ENCODE measurements at places on chromosomes 7 and 10.

- peak; percentile 5 for DNase-seq
Observed at GRCh38 chr10:79379512-79380124, 32.3 kb downstream of the PPIF start.

- DNase-seq: no peak
Observed at GRCh38 chr10:116210588-116211346, 62.2 kb downstream of the GFRA1 start.

- no peak for DNase-seq
Observed at GRCh38 chr10:101227429-101228152, 1.7 kb downstream of the LBX1 start.

- peak; percentile 53 for DNase-seq
Observed at GRCh38 chr10:43308986-43309385, 42.1 kb upstream of the RASGEF1A start.

DNA sequence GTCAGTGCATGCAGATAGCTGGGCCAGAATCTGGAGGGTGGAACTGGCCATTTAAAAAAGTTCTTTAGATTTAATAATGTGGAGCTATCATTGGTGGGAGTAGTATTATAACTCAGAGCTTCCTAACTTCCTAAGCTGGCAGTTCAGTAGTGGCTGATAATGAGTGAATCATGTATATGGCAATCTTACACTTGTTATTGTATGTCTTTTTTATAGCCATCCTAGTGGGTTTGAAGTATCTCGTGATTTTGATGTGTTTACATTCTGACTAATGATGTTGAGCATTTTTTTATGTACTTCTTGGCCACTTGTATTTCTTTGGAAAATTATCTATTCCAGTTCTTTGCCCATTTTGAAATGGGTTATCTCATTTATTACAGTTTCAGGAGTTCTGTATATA lies 15.4 kb downstream of the TFAM start:
- no peak for DNase-seq

GRCh38 chr10:119441151-119441821 lies 101.2 kb downstream of the RGS10 start:
- DNase-seq: no peak

DNA sequence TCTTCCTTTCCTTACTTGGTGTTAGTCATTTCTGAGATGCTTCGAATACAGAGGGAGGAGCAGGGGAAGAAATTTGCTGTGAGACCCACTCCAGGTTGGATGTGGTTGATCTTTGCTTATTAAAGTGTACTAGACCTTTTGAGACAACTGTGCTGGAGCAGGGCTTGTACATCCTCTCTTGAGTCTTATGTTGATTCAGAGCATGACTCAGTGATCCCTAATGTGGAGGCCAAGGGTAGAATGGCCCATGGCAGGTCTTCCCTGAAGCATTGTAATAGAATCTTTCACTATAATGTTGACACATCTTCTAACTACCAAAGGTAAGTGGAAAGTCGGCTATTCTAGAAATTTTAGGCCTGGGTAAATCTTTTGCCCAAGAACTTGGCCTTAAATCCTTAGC lies 17.0 kb upstream of the SFR1 start:
- DNase-seq: no peak
